ENCODE measurements at places on chromosomes 13 and 19.

- no peak for DNase-seq
These were observed 2.8 kb downstream of the GNA11 start for GRCh38 chr19:3096902-3097326.

- no peak for DNase-seq
These were observed 36.3 kb upstream of the RCBTB2 start for GRCh38 chr13:48569104-48569666.

DNA sequence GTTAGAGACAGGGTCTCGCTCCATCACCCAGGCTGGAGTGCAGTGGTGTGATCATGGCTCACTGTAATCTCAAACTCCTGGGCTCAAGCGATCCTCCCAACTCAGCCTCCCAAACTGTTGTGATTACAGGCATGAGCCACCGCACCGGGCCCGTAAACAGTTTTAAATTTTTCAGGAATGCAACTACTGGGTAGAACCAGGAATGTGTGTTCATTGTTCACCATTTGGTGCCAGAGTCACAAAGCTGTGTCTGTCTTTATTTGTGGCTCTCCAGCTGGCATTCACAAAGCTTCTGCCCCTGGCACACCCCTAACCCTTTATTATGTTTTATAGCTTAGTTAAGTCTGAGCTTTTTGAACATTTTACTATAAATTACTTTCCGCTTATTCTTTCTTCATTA lies 19.8 kb upstream of the ACP7 start:
- no peak for DNase-seq

DNA sequence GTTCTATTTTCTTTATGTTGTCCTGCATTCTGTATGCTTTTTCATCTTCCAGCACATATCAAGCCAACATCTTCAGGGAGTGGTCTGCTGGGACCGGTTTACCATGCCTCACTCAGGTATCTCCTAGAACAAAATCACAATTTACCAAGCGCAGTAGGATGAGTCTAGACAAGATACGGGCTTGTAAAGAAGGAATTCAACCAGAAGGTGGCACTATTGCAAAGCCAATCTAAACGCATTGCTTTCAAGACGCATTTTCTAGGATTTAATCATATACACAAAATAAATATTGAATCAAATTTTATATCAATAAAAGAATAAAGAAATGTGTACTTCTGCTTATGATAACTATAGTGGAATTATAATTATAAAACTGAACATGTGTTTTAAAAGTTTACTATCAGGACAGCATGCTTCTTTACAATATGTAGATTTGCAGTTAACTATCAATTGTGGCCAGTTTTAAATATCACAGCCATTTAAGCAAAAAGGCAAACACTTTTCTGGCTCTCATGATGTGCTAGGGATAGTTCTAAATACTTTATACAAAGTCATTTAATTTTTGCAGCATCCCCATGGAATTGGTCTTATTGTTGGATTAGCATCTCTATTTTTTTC lies 16.1 kb upstream of the TPP2 start:
- DNase-seq: no peak

- DNase-seq: peak; percentile 17
These were observed 5.9 kb downstream of the ANO8 start for GRCh38 chr19:17328517-17329365.

DNA sequence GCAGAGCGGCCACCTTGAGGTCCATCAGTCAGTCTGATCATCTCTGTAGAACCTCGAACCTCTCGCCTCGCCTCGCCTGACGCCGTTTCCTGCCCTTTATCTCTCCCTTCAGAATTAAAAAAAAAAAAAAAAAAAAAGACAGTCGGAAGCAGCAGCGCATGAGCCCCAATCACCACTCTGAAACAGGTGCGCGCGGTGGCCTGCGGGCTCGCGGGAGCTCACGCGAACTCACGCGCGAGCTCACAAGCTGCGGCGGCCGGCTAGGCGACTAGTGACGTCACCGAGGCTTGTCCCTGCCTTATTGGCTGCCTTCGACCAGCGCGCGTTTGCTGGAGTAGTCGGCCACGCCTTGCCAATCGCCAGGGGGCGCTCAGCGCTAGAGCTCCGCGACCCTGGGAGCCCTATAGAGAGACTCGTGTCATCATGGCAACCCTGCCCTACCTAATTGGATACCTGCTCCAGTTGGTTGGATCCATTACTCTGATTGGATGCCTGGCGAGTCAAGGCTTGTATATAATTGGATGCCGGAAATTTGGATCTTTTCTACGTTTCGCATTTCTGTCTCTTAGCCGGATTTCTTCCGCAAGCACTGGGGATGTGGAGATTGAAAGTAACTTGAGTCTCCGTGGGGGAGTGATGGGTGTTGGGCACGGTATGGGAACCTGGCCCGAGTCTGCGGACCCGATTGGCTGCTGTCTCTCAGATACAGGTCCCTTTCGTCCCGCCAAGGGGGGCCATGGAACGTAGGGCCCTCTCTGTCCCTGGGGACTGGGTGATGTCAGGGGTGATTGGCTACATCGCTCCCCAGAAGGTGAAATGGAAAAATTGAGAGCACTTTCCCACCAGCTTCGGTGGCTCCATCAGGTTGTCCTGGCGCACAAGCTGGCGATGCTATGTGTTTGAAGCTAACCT lies 31.6 kb downstream of the SYT3 start:
- DNase-seq: peak; percentile 67

DNA sequence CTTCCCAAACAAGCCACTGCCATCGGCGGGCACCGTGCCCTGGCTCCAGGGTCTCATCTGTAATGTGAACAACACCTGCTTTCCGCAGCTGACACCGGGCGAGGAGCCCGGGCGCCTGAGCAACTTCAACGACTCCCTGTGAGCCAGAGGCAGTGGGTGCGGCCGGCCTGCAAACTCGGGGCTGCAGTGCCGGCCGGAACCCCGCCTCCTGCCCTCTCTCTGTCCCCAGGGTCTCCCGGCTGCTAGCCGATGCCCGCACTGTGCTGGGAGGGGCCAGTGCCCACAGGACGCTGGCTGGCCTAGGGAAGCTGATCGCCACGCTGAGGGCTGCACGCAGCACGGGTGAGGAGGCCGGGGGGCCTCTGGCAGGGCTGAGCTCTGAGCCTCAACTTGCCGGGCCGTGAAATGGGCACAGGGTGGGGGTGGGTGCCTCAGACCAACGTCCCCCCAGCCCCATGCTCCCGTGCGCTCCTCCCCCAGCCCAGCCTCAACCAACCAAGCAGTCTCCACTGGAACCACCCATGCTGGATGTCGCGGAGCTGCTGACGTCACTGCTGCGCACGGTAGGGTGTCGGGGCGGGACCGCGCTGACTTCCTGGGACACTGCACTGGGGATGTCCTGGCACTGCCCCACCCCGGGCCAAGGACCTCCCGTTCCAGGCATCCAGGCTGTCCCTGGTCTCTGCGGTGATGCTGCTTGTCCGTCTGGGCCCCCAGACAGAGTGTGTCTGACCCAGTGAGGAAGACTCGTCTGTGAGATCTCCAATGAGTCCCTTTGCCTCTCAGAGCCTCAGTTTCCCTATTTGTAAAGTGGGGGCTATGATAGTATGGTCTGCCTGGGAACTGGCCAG lies 2.2 kb downstream of the ABCA7 start:
- no peak for DNase-seq

- no peak for DNase-seq
These were observed 656.9 kb upstream of the MIR17HG start for GRCh38 chr13:90690458-90691080.

DNA sequence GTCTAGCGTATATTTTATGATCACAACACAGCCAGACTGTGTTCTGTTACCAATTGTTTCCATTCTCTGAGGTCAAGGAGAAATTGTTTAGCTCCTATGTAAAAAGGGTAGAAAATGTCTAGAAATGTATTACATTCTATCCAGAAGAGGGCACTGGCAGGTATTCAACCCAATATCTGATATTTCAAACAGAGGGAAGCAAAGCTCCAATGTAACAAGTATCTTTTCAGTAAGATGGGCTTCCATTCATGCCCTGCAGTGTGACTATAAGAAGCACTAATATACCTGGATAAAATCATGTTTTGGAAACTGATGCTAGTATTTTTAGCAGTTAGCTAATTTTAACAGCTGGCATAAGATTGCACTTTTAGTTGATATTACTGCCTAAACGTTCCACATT lies 312.7 kb downstream of the FGF14 start:
- DNase-seq: no peak

- DNase-seq: no peak
These were observed 61.6 kb upstream of the GPR12 start for GRCh38 chr13:26822146-26822545.

DNA sequence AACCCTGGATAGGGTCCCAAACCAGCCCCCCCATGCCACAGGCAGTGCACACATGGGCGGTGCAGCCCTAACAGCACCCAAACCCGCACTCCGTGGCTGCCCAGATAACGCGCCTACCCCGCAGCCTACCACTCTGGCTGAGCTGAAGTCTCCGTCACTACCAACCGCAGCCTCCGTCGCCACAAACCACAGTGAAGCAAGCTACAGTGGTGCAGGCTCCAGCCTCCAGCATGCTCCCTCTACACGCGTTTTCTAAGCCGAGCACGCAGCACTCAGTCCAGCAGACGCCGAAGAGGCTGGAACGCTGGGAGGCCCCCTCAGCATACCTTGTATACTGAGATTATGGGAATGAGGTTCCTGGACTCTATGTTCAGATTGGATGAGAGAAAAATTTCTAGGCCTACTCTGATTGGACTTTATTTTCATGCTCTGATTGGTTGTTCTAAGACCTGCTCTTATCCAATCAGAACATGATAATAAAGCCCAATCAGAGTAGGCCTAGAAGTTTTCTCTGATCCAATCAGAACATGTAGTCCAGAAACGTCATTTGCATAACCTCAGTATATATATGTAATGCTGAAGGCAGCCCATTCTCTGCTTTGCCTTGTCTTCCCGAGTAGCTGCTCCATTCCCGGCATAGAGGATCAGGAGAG lies 56.7 kb upstream of the C1QTNF9B start:
- DNase-seq: no peak

GRCh38 chr13:71068041-71068440 lies 799.0 kb downstream of the DACH1 start:
- DNase-seq: no peak

- DNase-seq: no peak
These were observed 26.9 kb downstream of the TMED1 start for GRCh38 chr19:10808937-10809649.

GRCh38 chr19:44648631-44649251 lies 5.0 kb downstream of the PVR start:
- no peak for DNase-seq

GRCh38 chr19:45967246-45967645 lies 6.4 kb downstream of the NOVA2 start:
- DNase-seq: no peak

- DNase-seq: no peak
These were observed 88.6 kb downstream of the FGF9 start for GRCh38 chr13:21759463-21759862.

DNA sequence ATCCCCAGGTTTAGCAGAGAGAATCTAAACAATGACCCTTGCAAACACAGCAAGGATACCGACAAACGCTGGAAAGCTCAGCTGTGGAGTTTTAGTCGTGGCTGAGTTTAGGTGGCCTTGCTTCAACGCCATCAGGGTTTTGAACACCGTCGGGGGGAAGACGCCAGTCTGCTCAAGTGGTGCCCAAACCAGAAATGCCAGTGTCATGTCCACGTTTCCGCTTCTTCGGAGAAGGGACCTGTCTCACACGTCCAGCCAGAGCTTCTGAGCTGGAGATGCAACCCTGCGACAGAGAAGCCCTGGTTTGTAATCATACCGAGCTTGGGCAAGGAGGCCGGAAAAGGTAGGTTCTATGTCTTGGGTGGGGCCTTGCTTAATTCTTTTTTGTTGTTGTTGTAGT lies 42.6 kb upstream of the ATP11A start:
- DNase-seq: no peak

DNA sequence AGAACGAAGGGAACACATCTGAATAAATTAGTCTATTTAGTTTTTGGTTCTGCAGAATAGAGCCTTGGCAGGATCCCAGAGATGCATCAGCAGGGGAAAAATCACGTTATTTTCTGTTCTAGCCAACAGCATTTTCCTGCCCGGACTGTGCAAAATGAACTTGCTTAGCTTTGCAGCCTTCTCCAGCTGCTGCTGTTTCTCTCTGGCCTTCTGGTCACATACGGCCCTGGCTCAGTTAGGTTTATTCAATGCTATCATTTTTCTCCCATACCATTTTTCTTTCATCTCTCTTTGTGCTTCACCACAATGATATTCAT lies 110.4 kb upstream of the KL start:
- no peak for DNase-seq

DNA sequence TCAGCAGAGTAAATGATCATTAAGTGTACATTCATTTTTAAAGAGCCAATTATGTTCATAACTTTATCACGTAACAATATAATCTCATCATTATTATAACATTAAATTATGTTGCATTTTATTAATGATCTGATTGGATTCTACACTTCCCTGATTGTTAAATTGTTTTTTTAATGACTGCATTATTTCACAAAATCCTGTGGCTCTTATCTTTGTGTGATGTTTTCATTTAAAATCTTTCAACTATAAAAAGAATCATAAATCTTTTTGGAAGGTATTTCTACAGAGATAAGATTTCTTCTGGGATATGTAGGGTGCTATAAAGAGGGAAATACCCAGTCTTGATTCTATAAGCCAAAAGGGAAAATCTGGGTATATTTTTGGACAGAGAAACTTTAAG lies 101.7 kb downstream of the ZIC5 start:
- DNase-seq: no peak

- no peak for DNase-seq
These were observed 184.3 kb downstream of the MYO16 start for GRCh38 chr13:108813587-108814170.

GRCh38 chr13:79393564-79394249 lies 12.3 kb downstream of the RBM26 start:
- DNase-seq: peak; percentile 2

DNA sequence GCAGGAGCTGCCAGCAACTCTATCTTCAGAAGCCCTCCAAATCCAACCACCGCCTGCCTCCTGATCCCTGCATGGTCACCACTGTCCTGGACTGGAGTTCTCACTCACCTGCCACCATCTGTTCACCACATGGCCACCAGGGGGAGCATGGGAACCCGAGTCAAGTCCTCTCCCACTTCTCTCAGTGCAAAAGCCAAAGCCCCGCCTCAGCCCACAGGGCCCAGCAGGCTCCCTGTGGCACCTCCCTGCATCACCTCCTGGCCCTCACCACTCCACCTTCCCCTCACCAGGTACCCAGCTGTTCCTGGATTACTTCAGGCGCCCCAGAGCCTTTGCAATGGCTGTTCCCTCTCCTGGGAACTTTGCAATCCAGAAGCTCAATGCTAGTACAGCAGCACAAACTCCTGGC lies 5.3 kb downstream of the DHPS start:
- peak; percentile 76 for DNase-seq

DNA sequence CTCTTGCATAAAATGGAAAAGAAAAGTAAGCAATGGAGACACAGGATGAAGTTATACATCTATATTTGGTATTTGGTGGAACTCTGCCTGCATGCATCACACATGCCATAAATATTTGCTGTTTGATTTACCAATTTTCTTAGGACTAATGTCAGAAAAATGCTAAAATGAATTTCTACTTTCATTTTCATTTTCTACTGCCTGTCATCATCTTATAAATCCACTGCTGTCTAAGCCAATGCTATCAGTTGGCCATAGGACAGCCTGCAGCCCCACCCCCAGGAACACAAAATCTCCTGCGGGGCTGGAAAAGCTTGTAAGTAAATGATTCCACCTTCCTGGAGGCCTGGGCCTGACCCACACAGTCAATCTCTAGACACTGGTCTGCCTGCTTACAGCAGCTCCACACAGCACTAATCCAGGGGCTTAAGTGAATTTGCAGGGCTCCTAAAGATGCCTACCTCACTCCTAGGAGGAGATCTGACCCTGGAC lies 122.0 kb downstream of the ENOX1 start:
- DNase-seq: no peak

Measured in effector CD8-positive, alpha-beta T cell (primary cell).